HFF-Myc (cell line): ENCODE measurements at places on chromosomes 16 and 17.
A peak's percentile ranks its signal among the peaks of the same experiment; 100 is the strongest.

- DNase-seq: no peak
These were observed 24.2 kb downstream of the ACSM1 start for GRCh38 chr16:20673071-20673806.

GRCh38 chr16:66134875-66135274, 231.6 kb upstream of the CDH5 start:
- no peak for DNase-seq

GRCh38 chr16:12395268-12395667, 408.4 kb downstream of the CPPED1 start:
- DNase-seq: no peak

- DNase-seq: peak; percentile 95
These were observed 13.3 kb downstream of the CDH3 start for GRCh38 chr16:68658341-68658973.

DNA sequence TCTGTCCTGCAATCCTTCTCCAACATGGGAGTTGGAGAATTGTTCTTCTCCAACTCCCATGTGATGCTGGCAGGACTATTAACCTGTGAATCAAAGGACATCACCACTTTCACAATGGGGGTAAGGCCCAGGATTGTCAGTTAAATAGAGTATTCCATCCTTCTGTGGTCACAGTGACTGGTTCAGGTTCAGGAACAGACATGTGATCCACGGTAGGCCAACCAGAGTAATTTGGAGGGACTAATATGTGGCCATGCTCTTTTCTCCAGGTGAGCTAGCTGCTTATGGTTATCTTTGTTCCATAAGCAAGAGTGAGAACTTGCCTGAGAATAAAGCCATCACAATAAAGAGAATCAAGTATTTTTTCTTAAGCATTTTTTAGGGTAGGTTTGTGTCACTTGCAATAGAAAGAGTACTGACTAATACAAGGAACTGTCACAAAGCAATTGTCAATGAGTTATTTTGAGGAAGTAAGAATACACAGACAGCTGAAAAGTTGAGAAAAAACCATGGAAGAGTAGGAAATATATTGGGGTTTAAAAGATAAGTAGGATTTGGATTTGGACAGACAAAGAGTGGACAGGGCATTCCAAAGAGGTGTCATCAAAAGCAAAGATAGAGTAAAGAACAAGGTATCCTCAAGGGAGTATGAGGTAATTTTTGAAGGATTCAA, 63.4 kb downstream of the BRIP1 start:
- DNase-seq: no peak

DNA sequence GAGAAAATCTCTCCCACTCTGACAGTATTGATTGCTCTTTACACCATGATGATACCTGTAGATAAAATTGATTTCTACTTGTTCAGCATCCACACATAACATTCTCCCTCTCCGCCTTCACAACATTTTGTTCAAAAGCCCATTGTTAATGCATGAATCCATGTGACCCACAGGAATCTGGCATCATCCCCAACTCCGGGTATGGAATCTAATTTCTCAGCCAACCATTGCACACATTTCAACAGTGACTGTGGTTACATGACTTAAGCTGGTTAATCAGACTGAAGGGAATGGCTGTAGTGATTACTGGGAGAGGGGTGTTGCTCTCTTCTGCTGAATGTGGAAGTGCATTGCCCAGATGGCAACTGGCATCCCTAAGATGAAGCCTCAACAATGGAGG, 161.4 kb upstream of the C16orf82 start:
- DNase-seq: no peak

GRCh38 chr17:81101614-81102306, 63.5 kb upstream of the PVALEF start:
- DNase-seq: no peak

GRCh38 chr16:10107081-10107480, 75.1 kb downstream of the GRIN2A start:
- DNase-seq: no peak

- DNase-seq: no peak
These were observed 311.4 kb downstream of the SEC14L1 start for GRCh38 chr17:77451894-77452852.

DNA sequence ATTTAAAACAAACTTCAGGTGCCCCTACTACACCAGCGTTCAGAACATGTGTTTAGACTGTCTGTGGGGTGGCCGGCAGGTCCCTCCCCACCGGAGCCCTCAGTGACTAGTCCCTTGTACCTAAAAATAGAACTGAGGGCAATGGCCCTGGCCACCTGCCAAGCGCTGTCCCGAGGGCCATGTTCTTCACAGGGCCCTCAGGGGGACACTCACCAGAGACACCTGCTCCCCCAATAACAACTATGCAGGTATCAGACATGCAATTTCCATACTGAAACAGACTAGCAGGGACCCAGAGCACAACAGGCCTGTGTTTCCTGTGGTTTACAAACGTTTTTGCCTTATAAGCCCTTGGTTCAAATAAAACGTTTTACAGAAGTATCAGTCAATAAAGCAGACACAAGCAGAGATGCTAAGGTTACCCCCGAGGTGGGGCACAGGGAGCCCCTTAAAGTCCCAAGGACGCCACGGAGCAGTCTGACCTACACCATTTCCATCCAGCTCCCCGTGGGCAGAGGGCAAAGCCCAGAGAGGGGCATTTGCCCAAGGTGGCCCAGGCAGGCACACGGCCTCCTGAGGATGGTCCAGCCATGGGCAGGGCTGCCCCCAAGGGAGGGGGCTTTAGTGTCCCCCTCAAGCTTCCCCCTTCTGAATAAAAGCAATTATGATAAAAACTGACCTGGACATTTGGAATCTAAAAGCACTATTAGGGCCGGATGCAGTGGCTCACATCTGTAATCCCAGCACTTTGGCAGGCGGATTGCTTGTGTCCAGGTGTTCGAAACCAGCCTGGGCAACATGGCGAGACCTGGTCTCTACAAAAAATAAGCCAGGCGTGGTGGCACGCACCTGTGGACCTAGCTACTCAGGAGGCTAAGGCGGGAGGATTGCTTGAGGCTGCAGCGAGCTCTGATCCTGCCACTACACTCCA, 896 bp upstream of the MYLK3 start:
- no peak for DNase-seq

GRCh38 chr17:49839455-49839854, 8.4 kb downstream of the TAC4 start:
- DNase-seq: no peak

- DNase-seq: no peak
These were observed 14.1 kb downstream of the ZFP90 start for GRCh38 chr16:68553186-68553585.

DNA sequence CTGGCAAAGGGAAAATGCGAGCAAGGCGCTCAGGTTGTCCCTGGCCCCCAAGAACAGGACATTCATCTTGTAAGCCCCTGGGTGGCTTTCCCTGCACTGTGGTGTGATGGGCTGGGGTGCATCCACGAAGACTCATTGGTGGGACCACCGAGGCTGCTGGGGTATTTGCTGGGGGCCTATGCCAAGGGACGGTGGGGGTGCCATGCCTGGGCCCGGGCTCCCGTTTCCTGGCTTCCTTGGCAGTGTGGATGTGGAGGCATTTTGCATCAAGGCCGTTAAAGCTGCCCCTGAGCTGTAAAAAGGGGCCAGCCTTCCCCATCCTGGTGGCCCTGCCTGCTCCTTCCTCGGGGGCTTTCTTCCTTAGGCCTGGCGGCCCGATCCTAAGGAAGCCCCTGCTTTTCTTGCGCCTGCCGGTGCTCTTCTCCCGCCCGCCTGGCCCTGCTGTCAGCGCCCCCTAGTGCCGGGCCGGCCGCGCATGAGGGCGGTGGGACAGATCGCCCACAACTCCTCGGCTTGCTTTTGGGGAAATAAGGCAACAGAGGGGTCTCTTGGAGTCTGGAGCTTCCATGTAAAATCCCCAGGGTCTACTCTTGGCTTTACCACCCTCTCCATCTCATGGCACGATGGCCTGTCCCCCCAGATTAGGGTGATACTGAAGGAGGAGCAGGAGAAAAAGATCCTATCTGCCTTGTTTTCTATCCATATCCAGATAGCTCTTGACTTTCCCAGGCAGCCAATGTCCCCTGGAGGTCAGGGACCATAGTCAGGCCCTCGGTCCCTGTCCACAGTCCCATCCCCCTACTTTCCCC, 9.8 kb upstream of the TBX2 start:
- no peak for DNase-seq

DNA sequence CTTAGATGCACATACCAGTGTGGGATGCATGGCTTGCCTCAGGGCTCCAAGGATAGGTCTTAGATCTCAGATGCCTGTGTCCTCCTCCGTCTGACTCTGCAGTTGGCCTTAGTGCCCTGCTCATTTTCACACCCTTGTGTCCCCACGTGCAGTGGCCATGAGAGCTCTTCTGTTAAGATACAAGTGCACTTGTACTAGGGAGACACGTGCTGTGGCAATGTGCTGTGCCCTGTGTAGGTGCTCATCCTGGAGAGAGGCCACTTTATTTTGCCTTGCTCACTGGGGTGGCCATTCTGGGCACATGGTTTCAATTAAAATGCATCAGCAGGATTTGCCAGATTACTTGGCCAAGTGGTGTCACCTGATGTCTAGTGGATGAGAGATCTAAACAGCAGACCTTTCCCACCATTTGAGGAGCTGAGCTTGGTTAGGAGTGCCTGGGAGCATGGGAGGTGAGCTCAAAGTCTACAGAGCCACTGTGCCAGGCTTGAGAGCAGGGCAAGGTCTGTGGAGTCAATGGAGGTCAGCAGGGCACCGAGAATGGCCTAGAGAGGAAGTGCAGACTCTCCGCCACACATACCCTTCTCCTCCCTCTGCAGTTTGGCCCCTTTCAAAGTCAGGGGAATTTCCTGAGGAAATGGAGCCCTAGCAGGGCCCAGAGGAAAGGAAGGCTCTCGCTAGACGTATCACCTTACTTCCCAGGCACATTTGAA, 25.2 kb upstream of the SMPD3 start:
- no peak for DNase-seq

DNA sequence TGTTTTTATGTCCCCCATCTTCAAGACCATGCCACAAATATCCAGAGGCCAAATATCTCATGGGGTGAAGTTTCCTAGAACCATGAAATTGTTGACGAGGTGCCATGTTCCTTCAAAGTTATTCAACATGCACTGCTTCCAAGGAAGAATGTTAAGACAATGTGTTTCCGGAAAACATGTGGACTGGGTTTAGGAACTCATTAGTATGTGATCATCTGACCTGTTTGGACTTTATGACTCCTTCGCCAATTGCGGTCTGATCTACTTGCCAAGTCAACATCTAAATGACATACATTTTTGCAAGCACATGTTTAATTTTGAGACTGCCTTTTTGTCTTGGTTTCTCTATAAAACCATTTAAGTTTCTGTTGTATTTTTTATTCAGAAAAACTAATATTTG, 234.8 kb downstream of the MAF start:
- no peak for DNase-seq

GRCh38 chr17:32240750-32241149, 24.9 kb upstream of the RHBDL3 start:
- peak; percentile 2 for DNase-seq

- no peak for DNase-seq
These were observed 83.7 kb downstream of the CPPED1 start for GRCh38 chr16:12719972-12720371.

- DNase-seq: no peak
These were observed 44.9 kb downstream of the USP22 start for GRCh38 chr17:20997711-20998570.
